ENCODE measurements at places on chromosomes 4 and X. TPM values are rescaled to one million over a fixed set of nuclear protein-coding genes. Genes with fewer than 3 reads are reported as not detected.

Gene CLDN22
- not detected for total RNA-seq

DNA sequence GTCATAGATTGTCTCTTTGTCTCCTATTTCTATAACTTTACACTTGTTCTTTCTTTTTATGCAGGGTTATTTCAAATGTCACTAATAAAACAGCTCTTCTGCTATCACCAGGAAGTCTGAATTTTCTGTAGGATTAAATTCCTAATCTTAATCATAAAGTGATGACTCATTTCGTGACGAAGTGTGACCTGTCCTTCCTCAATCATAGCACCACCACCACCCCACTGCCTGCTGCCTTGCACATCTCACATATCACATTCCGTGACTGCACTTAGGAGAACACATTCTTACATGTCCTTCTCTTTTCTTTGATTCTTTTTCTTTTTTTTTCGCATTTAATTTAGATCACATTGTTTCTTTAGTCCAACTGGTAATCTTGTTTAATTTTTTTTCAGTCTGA is 57.7 kb upstream of the UGT2B7 start:
- no peaks in the 10 kb centered on the region for H3K4me1 ChIP-seq
- no peak overlapping the region for H3K4me3 ChIP-seq

Gene LRP2BP
- total RNA-seq, result 0.73 TPM

GRCh38 chr4:104735174-104735573 is 240.5 kb upstream of the CXXC4 start:
- H3K27ac ChIP-seq, result no peak overlapping the region
- DNase-seq, result no peak
- no peaks in the 10 kb centered on the region for H3K36me3 ChIP-seq
- H3K27me3 ChIP-seq, result no peaks in the 10 kb centered on the region

DNA sequence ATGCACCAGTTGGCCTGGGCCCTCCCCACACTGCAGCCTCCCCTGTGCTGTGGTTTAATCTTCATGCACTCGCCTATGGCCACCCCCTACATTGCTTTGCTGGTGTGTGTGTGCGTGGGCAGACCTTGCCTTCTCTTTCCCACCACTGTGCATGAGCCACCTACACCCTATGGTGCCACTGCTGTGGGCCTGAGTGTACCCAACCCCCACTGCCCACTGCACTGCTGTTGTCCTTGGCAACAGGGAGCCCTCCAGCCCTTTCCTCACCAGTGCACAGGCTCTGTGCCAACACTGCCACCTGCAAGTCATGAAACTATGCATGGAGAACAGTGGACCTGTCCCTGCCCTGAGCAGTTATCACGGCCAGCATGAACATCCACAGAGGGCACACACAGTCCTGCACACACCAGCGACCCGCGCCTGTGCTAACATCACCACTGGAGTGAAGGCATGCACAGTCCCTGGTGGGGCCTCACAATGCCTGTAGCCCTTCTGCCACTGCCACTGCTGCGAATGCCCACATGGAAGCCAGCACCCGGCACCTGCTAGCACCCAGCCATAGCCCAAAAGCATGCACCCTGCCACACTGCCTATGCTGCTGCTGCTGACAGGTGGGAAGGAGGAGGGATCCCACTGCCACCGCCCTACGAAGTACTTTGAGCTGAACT is 237.8 kb upstream of the ARSJ start:
- H3K27me3 ChIP-seq, result no peaks in the 10 kb centered on the region
- no peaks in the 10 kb centered on the region for H3K36me3 ChIP-seq
- H3K4me1 ChIP-seq, result no peaks in the 10 kb centered on the region
- DNase-seq, result no peak

Gene GUCY1B1
- total RNA-seq, result 0.29 TPM

DNA sequence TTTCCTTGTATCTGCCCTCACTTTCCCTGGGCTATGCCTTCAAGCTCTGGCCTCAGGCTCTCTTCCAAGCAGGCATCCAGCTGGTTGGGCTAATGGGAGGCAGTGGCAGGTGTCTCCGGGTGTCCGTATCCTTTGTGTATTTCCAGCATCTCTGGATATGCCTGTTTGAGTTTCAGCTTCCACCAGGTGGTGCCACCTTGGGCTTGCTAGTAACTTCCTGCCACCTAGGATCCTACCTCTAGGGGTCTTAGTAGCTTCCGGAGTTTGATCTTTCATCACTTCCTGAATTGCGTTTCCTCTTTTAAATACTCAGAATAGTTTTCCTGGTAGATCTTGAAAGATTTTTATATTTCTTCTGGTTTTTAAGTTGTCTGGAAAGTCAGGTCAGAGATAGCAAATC is 23.2 kb upstream of the ANOS1 start:
- no peak for DNase-seq
- peaks cover 2% of the 10 kb centered on the region for H3K4me1 ChIP-seq
- H3K36me3 ChIP-seq, result no peaks in the 10 kb centered on the region
- H3K4me3 ChIP-seq, result no peak overlapping the region
- H3K27ac ChIP-seq, result no peak overlapping the region

DNA sequence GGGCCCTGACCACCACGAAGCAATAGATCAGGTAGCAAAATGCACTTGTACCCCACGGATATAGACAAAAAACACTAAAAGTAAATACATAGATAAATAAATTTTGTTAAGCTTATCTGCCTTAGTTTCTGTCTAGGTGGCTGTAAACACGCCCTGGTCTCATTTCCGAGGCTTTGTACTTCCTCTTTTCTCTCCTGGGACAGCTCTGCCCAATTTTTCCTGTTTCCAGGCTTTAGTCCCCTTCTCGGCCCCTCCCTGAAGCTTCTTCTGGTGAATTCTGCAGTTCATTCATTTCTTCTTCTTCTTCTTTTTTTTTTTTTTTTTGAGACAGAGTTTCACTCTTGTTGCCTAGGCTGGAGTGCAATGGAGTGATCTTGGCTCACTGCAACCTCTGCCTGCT is 73.4 kb upstream of the STOX2 start:
- no peaks in the 10 kb centered on the region for H3K27me3 ChIP-seq
- no peak overlapping the region for H3K27ac ChIP-seq
- H3K4me1 ChIP-seq, result peaks cover 28% of the 10 kb centered on the region
- no peak overlapping the region for H3K4me3 ChIP-seq
- no peaks in the 10 kb centered on the region for H3K36me3 ChIP-seq
- DNase-seq, result no peak

DNA sequence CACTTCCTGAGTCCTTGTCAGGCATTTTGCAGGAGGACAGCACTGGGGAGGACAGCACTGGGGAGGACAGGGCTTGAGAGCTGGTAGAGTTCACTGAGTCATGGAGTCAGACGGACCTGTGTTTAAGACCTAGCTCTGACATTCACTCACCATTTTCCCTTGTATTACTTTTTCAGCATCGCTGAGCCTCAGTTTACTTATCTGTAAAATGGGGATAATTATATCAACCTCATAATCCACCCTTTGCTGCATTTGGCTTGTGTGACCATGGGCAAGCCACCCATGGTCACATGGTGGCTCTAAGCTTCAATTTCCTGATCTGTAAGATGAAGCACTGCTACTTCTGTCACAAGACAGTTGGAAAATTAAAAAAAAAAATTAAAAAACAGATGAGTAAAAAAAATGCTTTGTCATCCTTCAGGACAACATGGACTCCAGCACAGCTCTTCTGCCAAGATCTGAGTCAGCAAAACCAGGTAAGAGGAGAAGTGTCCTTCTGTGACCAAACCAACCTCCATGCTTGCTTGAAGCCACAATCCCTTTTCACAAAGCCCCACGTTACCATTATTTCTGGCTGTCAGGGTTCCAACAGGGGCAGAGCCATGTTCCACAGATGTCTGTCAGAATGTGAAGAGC is 275.5 kb downstream of the RAB28 start:
- no peaks in the 10 kb centered on the region for H3K27me3 ChIP-seq
- H3K4me1 ChIP-seq, result no peaks in the 10 kb centered on the region
- H3K36me3 ChIP-seq, result no peaks in the 10 kb centered on the region
- no peak overlapping the region for H3K27ac ChIP-seq

DNA sequence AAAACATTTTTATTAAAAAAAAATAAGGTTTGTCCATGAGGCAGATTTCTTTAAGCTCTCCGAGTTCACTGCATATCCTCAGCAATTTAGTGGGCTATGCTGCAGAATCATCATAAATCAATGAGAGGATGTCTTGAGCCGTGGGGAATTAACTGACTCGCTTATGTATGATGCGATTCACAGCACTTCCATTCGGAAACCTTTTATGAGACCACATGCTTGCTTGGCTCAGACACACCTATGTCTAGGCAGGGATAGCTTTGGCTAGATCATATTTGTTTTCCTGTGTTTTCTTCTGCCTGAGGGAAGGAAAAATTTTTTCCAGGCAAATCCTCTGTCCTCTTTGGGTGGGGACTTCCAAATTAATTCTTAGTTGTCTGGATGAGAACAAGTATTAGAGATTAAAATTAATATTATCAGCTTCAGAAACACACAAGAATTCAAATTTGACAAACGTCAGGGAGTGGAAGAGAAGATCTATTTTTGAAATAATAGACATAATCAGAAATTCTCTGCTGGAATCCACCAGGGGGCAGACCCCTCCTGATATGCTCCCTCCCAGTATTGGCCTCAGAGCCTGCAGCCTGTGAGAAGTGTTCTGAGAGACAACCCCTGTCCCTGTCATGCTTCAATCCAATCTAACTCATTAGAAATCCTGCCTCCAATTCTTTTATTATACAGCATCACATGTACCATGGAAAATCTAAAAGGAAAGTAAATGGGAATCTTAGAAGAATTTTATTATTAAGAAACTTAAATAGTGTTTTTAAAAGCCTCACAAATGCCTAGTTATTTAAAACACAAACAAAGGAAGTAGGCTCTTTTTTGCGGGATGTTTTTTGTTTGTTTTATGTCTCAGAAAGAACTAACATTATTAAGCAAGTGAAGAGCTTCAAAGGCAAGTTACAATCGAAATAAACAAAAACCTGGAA is 345.1 kb upstream of the TACR3 start:
- H3K27ac ChIP-seq, result no peak overlapping the region
- no peaks in the 10 kb centered on the region for H3K4me1 ChIP-seq
- no peaks in the 10 kb centered on the region for H3K27me3 ChIP-seq
- no peak for DNase-seq
- no peaks in the 10 kb centered on the region for H3K36me3 ChIP-seq

Gene CLIC2
- 0.48 TPM for total RNA-seq

GRCh38 chr4:13903901-13904300 is 276.4 kb upstream of the BOD1L1 start:
- no peak overlapping the region for H3K4me3 ChIP-seq
- no peak for DNase-seq
- H3K36me3 ChIP-seq, result no peaks in the 10 kb centered on the region
- no peaks in the 10 kb centered on the region for H3K27me3 ChIP-seq
- no peak overlapping the region for H3K27ac ChIP-seq

DNA sequence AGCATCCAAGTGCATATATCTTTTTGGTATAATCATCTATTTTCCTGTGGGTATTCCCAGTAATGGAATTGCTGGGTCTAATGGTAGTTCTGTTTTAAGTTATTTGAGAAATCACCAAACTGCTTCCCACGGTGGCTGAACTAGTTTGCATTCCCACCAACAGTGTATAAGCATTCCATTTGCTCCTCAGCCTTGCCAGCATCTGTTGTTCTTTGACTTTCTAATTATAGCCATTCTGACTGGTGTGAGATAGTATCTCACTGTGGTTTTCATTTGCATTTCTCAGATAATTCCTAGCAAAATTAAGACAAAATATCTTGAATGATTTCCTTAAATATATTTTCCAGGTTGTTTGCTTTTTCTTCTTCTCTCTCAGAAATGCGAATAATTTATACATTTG is 341.1 kb downstream of the GBA3 start:
- H3K36me3 ChIP-seq, result no peaks in the 10 kb centered on the region
- no peak overlapping the region for H3K4me3 ChIP-seq
- H3K27me3 ChIP-seq, result no peaks in the 10 kb centered on the region
- no peak overlapping the region for H3K27ac ChIP-seq
- DNase-seq, result no peak
- H3K4me1 ChIP-seq, result no peaks in the 10 kb centered on the region

Gene VEGFD
- total RNA-seq, result not detected

Gene BOD1L1
- 43.1 TPM for total RNA-seq

Gene HHIP
- not detected for total RNA-seq

Data from activated CD4-positive, alpha-beta T cell treated with anti-CD3 and anti-CD28 coated beads, Interleukin-2, amount 10 ng/mL, durations not matched to agents 7 days and 5 days (primary cell).